Stomach (tissue), 19 donors: ENCODE measurements at places on chromosomes 2 and 18. TPM values are rescaled to one million over a fixed set of nuclear protein-coding genes. Genes with fewer than 3 reads are reported as not detected.

GRCh38 chr2:143279672-143280071, 150.5 kb downstream of the ARHGAP15 start:
- no peak for DNase-seq

- no peak for DNase-seq
These were observed 308.4 kb downstream of the CYRIA start for GRCh38 chr2:16357188-16357587.

- DNase-seq = no peak
These were observed 1431.7 kb upstream of the ACVR2A start for GRCh38 chr2:146413086-146413610.

DNA sequence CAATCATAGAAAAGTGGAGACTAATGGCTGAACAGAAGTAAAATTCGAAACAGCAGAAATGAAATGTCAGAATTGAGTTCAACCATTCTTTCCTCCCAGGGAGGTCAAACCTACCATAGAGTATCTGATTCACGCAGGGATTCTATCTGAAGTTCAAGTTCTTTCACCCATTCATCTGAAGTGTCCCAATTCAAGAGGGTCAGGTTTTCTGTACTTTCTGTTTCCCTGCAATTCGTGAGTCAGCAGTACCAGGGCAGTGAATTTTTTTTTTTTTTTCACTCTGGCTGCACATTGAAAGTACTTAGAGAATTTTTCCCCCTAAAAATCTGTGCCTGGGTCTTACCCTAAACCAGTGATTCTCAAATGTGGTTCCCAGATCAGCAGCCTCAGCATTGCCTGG, 40.9 kb upstream of the CCDC88A start:
- DNase-seq = no peak

- no peak for DNase-seq
These were observed 7.2 kb downstream of the FHOD3 start for GRCh38 chr18:36304723-36305122.

DNA sequence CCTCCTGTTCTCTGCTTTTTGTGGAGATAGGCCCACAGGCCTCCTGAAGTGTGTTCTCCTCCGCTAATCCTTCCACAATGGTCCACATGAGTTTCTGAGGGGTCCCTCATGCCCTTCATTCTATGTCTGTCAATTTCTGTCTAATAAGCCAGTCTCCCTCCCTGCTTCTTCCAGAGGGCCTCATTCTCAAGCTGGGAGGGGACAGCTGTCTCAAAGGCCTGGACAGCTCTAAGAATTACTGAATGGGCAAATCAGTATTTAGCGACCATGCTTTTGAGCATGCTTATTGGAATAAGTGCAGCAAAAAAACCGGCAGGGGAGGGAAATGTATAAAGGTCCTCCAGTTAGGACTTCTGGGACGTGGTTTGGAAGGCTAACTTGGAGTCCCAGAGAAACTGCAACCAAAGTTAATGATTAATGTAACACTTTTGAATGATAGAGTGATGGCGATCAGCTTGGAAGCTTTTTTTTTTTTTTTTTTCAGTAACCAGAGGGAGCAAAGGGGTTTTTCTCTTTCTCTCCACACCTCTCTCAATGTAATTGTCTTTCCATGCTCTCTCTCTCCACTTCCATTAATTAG, 890.7 kb upstream of the POU3F3 start:
- DNase-seq = no peak

GRCh38 chr2:120857422-120857821, 121.8 kb downstream of the GLI2 start:
- DNase-seq = no peak

DNA sequence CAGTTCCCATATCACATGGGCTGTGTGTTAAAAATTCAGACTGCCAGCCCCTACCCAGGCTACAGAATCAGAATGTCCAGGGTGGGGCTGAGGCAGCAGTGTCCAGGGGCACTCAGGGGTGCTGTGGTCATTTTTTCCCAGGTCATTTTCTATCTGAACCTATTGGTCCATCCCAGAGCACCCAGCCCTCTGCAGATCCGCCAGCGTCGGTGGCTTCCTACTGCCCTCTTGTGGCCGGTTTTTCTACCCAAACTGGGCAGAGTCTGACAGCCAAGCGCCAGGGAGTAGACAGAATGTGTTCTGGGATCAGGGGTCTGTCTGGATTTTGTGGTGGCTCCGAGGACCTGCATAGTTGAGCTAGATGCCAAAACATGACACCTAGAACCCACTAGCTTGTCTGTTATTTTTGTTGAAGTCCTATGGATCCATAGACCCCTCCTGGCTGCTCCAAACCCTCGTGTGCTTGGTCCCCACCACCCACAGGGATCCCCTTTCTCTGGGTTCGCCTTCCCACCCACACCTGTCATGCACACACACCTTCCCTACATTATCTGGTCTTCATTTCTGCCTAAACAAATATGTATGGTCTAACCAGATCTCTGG, 34.1 kb upstream of the RMDN2 start:
- peak; percentile 87 for DNase-seq

DNA sequence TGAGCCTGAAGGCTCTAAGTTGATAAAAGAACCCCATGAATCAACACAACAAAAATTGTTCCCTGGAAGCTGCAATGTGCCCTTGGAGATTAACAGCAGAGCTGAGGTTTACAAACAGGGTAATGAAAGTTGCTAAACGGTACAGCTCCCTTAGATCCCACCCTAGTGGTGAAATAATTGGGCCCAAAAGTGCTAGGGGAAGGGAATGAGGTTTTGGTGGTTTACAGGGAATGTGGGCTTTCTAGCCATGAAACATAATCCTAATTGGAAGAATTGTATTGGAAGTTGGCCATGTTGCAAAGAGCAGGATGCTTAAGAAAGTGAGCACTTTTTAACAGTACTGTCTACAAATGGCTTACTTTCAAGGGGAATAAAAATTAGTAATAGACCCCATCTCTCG, 180.2 kb upstream of the SMIM21 start:
- DNase-seq = no peak

GRCh38 chr2:134926231-134926931, 7.8 kb downstream of the CCNT2 start:
- no peak for DNase-seq

DNA sequence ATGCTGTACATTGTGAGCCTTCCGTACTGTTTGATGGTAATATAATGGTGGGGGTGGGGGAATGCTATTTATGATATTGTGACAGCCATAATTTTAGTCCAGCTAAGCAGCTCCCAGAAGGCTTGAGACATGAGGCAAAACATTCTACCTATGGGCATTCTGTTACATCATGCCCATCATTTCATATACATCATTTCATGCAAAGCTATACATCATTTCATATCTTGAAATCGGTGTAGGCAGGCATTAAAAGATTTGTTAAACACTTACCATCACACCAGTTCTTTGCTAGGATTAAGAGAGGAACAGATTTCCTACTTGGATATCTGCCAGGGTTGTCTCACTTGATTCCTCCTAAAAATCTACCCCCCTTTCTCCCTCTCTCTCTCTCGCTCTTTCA, 84.5 kb downstream of the COL5A2 start:
- DNase-seq = no peak

- no peak for DNase-seq
These were observed 163.7 kb downstream of the PTGR3 start for GRCh38 chr18:75045272-75045671.

DNA sequence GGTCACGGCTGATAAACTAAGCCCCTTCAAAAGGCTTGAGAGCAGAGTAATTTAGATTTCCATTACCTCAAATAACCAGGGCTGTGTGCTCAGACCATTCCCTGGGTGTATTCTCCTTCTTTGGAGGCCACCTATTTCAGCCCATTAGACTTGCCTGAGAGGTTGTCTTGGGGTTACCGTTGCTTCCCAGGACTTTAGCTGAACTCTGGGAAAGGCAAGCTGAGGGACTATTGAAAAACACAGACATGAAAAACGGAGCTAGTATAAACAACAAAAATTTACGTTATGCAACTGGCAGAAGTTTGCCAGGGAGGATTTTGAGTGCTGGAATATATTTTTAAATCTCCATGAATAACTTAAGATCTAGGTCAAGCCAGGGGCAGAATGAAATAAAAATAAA, 561.0 kb upstream of the TNP1 start:
- no peak for DNase-seq

DNA sequence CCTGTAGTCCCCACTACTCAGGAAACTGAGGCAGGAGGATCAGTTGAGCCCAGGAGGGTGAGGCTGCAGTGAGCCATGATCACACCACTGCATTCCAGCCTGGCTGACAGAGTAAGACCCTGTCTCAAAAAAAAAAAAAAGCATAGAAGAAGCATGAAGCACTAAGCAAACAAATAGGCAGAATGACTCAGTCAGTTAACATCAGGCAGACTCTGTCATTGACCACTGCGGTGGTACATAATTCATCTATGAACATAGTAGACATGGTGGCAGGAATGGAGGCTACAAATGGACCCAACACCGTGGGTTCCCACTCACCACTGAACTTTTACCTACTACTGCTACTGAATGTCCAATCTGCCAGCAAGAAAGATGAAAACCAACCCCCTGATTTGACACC, 7.6 kb upstream of the ASXL2 start:
- DNase-seq = no peak

DNA sequence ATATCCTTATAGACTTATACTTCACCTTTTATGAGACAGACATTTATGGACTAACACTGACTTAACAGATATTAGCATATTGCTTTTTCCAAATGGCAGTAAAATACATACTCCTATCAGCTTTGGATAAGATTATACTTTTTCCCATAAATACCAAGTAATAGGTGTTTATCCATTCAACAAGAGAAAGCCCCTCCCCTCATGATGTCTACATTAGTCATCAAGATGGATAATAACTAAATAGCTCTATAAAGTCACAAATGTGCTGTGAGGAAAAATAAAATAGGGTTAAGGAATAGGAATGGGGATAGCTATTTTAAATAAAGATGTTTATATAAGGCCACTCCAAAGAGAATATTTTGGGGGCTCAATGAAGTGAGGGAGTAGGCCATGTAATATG, 39.4 kb downstream of the CSRNP3 start:
- no peak for DNase-seq

DSC1 gene
- not detected for total RNA-seq

ANTXR1 gene
- 32.5 TPM for total RNA-seq

ASPRV1 gene
- 2.0 TPM for total RNA-seq

LOXL3 gene
- 5.0 TPM for total RNA-seq

CTLA4 gene
- total RNA-seq = not detected

UGT1A9 gene
- total RNA-seq = 7.0 TPM
